ENCODE measurements at places on chromosomes 7 and 10.

- no peak for DNase-seq
These were observed 249.8 kb downstream of the PTEN start for GRCh38 chr10:88113232-88113631.

- DNase-seq = peak; percentile 94
These were observed 70.4 kb downstream of the CUBN start for GRCh38 chr10:17059197-17059688.

DNA sequence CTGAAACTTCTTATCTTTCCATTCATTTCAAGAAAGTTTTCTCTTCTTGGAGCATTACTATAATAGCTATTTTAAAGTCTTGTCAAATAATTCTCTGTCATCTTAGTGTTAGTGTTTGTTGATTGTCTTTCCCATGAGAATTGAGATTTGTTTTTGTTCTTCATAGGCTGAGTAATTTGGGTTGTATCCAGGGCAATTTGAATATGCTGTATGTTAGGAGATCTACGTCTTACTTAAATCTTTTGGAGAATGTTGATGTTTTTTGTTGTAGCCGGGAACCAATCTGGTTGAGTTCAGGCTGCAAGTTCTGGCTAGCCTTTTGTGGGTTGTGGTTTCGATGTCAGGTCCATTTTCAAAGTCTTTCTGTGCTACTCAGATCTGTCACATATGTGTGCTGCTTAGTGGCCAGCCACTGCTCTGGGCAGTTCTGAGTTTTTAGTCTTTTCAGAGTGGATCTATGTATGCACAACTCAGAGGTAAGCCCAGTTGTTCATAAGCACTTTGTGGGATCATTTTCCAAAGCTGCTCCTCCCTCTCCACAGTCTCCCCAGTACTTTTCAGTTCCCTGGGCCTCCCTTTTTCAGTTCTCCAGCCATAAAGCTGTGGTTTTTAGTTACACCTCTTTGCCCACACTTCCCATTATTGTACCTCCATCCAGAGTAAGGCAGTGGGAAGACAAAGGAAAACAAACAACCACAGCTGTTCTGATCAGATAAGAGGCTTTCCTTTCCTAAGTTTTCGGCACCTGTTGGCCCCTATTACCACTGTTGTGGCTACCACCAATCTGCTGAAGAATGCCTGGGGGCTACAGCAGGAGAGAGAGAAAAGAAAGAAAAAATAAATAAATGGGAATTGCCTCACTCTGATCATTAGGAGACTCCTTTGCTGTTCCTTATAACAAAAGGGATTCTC, 4.7 kb upstream of the CCNJ start:
- DNase-seq = no peak

GRCh38 chr7:83457022-83457892, 191.7 kb downstream of the SEMA3E start:
- no peak for DNase-seq

- peak; percentile 29 for DNase-seq
These were observed 6.6 kb downstream of the LRRC18 start for GRCh38 chr10:48932831-48933664.

DNA sequence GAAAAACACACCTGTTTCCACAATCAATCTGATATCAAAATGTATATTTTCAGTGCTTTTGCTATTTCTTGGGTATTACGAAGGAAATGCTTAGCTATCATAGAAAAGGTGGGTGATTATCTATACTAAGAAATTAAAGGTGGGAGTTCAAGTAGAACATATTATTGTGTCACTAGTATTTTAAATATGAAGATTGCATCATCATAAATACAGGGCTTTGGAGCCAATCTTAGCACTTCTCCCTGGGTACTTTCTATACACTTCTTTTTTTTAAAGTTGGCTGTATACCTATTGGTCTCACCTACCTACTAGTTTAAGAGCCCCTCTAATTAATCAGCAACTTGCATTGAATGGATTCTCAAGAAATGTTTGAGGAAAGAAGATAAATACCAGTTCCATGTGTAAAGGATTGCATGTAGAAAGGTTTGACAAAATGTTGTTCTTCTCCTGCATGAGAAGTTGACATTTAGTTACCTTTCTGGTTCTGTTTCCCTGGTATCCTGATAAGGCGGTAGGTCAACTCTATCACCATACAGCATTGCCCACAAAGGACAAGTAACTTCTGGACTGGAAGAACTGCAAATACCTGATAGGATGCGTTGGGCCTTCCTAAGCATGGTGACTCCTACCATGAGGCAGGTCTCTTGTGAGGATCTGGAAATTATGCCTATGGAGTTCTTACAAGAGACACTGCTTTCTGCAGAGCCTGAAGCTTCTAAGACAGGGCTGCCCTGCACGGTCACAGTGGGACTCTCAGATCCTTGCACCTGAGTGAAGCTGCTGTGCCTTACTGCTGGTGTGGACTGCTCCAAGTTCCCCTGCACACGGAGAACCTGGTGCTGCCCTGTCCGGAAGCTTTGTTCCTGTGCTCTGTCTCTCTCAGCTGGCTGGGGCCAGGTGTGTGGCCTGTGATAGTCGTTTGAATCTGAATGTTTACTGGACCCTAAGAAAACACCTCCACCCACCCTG, 32.1 kb upstream of the PDSS1 start:
- no peak for DNase-seq

- no peak for DNase-seq
These were observed 3.3 kb downstream of the XRCC2 start for GRCh38 chr7:152672626-152673025.

Measured in EH (cell line).